ENCODE measurements at places on chromosomes 6 and 20.

GRCh38 chr20:48763216-48763914, 64.4 kb downstream of the PREX1 start:
- DNase-seq: no peak

DNA sequence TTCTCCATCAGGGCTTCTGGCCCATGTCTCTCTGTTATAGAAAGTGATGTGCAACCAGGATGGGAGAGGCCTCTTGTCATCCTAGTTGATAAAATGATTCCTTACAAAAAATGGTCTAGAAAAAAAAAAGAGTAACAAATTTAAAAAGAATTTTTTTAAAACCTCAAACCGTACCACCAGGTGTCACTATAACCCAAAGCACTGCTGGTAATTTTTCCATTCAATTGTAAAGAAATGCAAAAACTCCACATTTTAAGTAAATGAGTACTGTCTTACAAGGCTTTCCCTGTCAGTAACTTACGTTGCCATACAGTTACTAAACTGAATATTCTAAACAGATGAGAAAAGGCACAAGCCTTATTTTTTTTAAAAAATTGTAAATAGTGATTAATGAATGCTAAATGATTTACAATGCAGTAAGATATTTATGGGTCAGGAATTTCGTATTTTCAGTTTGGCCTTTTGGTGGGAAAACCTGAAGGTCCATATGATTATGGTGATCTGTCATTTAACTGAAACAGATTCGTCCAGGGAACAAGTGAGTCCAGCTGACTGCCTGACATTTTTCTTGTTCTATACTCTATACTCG, 95.4 kb downstream of the OGFRL1 start:
- DNase-seq: no peak

DNA sequence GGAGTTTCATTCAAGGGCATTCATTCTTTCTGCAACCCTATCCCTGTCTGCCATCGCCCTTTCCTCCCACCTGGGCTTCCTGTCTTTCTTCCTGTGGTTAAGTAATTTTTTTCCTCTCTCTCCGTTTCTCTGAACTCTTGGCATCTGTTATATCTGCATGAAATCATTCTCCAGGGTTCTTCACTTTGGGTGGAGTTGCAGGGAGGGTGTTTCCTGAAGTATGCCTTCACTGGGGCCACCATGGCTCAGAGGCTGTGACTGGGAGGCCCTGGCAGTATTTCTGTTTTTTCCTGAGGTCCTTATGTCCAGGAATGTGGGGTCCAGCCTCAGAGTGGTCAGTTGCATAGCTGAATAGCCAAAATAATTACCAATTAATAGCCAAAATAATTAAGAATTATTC, 137.2 kb downstream of the SLC35F1 start:
- no peak for DNase-seq

DNA sequence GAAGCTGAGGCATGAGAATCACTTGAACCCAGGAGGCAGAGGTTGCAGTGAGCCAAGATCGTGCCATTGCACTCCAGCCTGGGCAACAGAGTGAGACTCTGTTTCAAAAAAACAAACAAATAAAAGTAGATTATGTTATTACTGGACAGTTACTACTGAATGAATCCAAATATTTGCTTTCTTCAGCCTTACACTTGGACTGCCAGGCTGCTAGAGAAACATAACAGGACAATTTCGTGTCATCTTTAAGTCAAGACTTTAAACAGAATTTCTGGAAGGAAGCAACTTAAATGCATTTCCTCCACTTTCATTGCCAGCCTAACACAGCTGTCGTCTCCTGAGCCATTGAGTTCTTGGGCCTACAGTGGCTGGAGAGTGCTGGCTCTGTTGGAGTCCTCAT, 42.0 kb upstream of the PRIM2 start:
- DNase-seq: no peak

GRCh38 chr6:19830171-19830570, 7.0 kb upstream of the ID4 start:
- no peak for DNase-seq

GRCh38 chr6:100228437-100228833, 234.4 kb upstream of the MCHR2 start:
- no peak for DNase-seq

- no peak for DNase-seq
Observed at GRCh38 chr6:106745197-106745770, 115.9 kb downstream of the QRSL1 start.

GRCh38 chr6:40466986-40467539, 120.1 kb downstream of the LRFN2 start:
- DNase-seq: no peak

- DNase-seq: no peak
Observed at GRCh38 chr20:49119988-49120387, 68.1 kb downstream of the STAU1 start.

DNA sequence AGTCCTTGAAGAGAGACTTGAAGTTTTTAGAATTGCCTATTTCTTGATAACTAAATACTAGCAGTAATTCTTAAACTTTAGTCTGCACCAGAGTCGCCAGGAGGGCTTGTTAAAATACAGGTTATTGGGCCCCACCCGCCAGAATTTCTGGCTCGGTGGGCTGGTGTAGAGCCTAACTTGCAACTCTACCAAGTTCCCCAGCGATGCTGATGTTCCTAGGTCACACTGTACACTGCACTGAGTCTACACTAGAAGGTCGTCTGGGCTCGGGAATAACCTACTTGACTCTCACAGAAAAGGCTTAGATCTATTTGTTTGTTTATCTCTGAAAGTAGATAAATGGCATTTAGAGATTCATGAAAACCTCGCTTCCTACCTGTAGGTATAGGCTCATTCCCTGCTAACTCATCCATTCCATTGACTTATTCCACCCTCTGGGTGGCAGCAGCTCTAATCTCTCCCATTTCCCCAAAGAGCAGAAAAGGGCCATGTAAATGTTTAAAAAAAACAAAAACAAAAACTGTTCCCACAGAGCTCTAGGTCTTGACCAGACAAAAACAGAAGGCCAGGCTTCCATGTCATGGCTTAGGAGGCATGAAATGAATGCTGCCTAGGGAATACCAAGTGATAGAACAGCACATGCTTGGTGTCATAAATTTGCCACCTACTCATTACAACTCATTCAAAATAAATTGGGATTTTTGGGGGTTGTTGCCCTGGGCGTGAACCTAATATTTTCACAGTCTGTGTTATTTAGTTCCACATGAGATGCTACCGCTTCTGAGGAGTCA, 292.1 kb downstream of the ADGB start:
- DNase-seq: no peak

GRCh38 chr6:135314543-135314942, 133.4 kb downstream of the MYB start:
- DNase-seq: no peak

DNA sequence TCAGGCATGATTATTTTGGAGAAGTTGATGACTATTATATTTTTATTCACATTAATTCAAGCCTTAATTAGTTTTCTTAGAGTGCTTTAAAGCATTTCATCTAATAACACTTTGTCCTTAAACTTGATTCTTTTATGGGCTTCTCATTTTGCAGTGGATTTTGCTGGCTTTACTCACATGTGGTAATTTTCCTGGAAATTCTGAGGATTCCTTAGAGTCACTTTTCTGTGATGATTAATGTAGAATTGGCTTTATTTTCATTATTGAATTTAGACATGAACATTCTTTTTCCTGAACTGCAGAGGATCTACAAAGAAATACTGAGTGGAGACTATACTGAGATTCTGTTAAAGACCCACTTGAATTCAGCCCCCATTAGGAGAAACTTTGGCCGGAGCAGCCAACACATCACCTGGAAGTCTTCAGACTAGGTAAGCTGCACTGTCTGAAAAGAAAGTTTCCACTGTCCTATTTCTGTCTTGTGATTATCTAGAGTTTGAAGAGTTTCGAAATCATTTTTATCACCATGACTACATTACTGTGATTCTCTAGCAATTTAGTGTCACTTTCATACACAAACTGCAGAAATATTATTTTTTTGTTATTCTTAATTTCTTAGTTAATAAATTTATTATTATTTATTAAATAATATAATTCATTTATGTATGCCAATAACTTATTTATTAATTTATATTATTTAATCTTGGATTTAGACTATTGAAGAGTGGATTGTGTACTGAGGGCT, 1.9 kb downstream of the RFPL4B start:
- no peak for DNase-seq

DNA sequence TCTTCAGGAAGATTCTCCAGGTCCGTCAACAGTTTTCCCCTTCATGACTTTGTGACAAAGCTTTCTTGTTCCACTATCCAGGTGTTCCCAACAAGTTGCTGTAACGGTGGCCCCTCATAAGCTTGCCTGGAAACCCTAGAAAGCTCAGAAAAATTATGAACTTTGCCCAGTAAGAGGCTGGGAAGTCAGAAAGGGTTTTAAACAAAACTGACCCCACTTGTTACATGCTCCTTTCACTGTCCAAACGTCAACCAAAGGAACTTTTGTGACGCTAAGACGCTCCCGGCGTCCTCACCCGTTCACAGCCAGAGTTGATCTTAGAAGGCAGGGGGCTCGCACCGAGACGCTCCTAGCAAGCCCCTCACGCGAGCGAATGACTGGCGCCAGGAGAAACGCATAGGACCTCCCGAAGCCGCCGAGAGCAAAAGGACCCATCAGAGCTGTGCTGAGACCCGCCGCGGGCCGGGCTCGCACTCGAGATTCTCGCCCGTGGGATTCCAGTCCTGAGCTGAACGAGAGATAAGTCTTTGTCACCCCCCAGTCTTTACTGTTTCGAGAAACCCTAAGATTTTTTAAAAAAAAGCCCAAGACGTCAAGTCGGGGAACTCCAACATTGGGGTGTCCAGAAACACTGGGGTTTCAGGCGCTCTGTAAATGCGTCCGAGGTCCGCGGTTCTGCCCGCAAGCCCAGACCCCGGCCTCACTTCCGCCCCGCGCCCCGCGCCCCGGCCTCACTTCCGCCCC, 544 bp upstream of the ACAT2 start:
- no peak for DNase-seq

DNA sequence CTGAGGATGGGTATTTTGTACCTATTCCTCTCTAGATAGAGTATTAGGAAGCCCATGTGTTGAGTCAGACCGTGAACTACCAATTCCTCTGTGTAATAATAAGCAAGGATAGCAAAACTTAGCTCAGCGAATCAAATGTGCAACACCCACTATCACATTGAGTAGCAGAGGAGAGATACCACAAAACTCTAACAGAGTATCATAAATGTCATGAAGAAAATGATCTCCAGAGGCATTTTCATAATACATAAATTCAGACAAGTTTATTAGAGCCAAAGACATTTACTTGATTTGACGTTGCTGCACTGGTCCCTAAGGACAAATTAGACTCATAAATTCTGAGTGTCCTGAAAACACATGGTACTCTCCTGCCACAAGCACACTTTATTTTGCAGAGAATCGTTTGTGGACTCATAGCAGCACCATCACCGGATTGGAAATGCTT, 245.2 kb downstream of the HAO1 start:
- DNase-seq: no peak

GRCh38 chr20:48459722-48460395, 367.9 kb downstream of the PREX1 start:
- no peak for DNase-seq

GRCh38 chr6:152380993-152381898, 255.9 kb downstream of the SYNE1 start:
- DNase-seq: no peak

GRCh38 chr6:92810913-92811312, 608.4 kb downstream of the EPHA7 start:
- DNase-seq: no peak

DNA sequence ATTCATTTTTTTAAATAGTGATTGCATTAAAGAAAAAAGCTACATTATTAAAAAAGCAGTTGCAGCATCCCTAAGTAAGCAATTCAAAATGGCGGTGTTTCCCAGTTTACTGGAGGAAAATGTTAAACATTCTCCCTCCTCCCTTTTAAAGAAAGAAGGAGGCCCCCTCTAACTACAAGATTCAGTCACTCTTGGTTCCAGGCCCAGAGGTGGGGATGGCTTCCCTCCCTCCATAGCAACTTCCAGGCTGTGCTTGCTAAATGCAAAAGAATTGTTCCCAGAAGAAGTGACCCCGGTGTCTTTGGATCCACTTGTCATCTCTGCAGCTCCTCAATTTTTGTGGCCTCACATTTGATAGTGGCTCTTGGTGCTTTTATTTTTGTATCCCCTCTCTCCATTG, 165.9 kb downstream of the SOBP start:
- DNase-seq: no peak

DNA sequence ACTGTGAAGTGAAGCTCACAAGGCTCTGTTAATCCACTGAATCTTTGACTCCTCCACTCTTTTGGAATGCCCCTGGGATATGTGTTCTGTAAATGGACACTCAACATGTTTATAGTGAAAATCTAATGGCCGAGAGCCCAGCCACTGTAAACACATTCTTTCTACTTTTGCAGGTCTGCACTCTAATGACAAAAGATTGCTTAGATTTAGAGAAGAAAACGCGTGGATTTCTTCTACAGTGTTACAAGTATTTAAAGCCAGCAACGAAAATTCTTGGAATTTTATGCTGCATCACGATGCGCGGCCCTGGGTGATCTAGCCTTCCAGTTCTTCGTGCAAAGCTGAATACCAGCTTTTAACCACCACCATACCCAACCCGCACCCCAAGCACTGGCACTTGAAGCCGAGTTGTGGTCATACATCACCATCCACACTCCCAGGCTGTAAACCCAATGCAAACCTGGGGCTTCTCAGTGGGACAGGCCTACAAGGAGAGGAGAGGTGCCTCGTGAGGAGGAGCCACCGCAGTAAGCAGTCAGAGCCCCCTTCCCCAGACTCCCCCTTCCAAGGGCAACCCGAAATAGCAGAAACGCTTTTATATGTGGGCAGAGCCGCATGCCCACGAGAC, 3.7 kb upstream of the FOXO3 start:
- DNase-seq: no peak

GRCh38 chr6:113875470-113875869, 18.3 kb downstream of the MARCKS start:
- DNase-seq: no peak

- no peak for DNase-seq
Observed at GRCh38 chr6:134519465-134519864, 201.6 kb upstream of the SGK1 start.

DNA sequence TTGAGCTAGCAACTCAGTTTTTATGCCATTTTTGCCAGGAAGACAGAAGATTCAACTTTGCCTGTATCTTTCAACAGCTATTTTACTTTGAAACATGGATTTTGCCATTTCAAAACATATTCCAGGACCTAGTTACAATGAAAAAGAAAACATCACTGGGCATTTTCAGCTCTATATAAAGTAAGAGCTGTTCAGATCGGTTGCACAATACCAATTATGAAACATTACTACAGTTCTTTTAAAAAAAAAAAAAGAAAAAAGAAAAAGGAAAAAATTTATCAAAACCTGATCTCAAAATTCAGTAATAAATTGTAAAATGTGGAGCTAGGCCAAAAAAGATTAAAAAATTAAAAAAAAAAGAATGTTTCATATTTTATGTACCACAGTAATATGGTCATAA, 15.6 kb downstream of the BCLAF1 start:
- DNase-seq: no peak

DNA sequence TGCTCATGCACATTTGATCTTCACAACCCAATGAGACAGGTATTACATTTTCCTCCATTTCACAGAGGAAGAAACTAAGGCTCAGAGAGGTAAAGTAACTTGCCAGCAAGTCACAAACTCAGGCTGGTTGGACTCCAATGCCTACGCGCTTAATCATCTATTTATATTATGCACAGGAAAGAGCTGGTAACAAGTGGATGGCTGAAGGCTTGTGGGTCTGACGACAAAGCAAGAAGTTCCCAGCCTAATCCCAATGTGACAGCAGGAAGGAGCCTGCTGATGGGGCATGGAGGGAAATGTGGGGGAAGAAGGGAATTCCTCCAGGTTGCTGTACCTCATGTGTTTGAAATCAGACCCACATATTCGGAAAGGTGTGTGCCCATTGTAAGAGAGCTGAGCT, 3.9 kb downstream of the CDH22 start:
- no peak for DNase-seq

GRCh38 chr6:101543796-101544195, 150.3 kb downstream of the GRIK2 start:
- DNase-seq: no peak

Measured in cortex of kidney (tissue), 1 donor.